ENCODE measurements at places on chromosomes 13 and 19. TPM values are rescaled to one million over a fixed set of nuclear protein-coding genes. Genes with fewer than 3 reads are reported as not detected.
A peak's percentile ranks its signal among the peaks of the same experiment; 100 is the strongest.

- peak overlapping the region; percentile 20 for H3K27ac ChIP-seq
- no peaks in the 10 kb centered on the region for H3K4me1 ChIP-seq
- no peak overlapping the region for H3K4me3 ChIP-seq
- no peaks in the 10 kb centered on the region for H3K27me3 ChIP-seq
Observed at GRCh38 chr13:40402931-40403431, 263.5 kb downstream of the FOXO1 start.

DNA sequence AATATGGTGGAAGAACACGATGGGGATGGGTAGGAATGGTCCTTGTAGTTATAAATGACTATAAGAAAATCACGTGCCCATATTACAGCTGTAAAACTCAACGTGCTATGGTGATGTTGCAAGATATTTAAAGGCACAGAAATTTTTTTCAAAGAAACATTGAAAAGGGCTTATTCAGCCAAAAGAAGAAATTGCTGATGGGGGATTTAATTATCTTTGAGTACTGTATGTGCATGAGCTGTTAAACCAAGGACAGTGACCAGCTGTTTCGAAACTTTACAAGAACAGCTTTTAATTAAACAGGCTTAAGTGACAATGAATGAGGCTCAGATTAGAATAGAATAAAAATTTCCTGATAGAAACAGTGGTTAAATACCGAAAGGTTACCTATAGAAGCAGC is 339.0 kb downstream of the HS6ST3 start:
- no peaks in the 10 kb centered on the region for H3K4me1 ChIP-seq
- no peak for DNase-seq
- H3K27ac ChIP-seq = no peak overlapping the region
- no peaks in the 10 kb centered on the region for H3K36me3 ChIP-seq
- H3K4me3 ChIP-seq = no peak overlapping the region
- H3K27me3 ChIP-seq = no peaks in the 10 kb centered on the region

USHBP1 gene
- 2.2 TPM for total RNA-seq

EPN1 gene
- 88.9 TPM for total RNA-seq
